ENCODE measurements at places on chromosomes 2 and 18. TPM values are rescaled to one million over a fixed set of nuclear protein-coding genes. Genes with fewer than 3 reads are reported as not detected.

ACTR3 gene
- total RNA-seq: 409 TPM

RESP18 gene
- total RNA-seq: not detected

PROKR1 gene
- total RNA-seq: not detected

ARL4C gene
- 42.6 TPM for total RNA-seq

CNNM3 gene
- 5.5 TPM for total RNA-seq

- peak; percentile 30 for DNase-seq
Measured at GRCh38 chr18:45255197-45255890, 359.9 kb upstream of the SLC14A2 start.

GRCh38 chr2:108630567-108631405 lies 88.5 kb upstream of the RANBP2 start:
- no peak for DNase-seq

DNA sequence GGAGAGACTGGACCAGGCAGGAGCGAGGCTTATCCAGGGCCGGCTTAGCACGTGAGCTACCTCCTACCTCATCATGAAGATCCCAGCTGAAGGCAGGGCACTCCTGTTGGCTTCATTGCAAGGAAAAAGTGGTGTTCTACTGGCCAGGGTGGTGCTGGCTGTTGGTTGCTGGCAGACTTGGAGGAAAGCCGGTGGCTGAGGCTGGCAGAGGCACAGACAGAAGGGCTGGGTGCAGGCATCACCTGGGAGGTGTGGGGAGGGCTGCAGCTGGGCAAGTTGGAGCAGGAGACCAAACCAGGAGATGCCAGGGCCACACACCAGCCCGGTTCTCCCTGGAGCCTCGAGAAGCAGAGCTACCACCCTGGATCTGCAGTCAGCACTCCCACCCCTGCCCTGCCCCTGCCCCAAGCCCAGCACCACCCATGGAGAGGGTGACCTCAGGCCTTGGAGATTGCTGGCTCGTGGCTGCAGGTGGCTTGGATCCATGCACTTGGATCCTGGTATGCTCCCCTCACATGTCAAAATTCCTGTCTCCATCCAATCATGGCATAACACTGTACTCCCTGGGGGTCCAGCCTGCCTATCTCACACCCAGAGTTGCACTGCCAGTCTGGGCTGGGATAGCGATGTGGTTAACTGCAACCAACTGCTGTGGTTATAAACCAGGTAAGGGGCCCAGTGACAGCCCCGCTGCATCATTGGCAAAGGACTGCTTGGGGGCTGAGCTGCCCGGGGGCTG lies 49.7 kb downstream of the GLI2 start:
- no peak for DNase-seq

DNA sequence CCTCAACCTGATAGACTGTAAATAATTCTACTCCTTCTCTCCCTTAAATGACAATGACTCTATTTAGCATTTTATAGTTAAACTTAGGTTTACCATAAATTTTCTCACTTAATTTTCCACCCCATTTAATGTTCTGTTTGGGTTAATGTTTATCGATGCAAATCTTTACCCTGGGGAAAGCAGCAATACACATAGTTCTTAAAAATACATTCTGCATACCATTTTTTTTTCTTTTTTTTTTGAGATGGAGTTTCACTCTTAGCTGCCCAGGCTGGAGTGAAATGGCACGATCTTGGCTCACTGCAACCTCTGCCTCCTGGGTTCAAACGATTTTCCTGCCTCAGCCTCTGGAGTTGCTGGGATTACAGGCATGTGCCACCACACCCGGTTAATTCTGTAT lies 14.0 kb downstream of the STAM2 start:
- DNase-seq: no peak

- no peak for DNase-seq
Measured at GRCh38 chr2:180128861-180129260, 121.8 kb upstream of the CWC22 start.

DNA sequence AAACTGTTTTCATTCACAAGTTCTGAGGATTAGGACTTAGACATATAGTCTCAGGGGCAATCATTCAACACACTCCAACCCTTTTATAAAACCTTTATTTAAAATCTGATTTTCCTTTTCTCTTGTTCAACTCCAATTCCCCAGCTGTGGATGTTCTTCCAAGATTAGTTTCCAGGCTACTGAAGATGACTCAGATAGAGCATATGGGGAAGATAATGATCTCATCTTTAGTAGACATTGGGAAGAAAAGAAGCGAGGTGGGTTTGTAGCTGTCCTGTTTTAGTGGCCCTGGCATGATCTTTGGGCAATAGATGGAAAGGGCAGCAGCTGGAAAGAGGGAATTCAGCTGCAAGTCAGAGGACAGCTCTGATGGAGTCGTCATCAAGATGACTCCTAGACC lies 247.7 kb upstream of the CCDC68 start:
- no peak for DNase-seq

DNA sequence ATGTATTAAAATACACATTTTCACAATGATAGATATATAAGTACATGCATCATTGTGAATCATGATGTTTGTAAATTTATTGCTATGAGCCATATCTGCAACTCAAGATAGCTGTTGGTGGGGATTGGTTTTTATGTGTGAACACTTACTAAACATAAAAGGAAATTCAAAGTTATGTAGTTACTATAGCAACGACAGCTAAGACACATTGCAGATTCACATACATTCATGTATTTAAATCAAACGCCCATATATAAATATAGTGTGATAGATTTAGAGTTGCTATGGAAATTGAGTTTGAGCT lies 65.6 kb downstream of the MAPRE2 start:
- no peak for DNase-seq

DNA sequence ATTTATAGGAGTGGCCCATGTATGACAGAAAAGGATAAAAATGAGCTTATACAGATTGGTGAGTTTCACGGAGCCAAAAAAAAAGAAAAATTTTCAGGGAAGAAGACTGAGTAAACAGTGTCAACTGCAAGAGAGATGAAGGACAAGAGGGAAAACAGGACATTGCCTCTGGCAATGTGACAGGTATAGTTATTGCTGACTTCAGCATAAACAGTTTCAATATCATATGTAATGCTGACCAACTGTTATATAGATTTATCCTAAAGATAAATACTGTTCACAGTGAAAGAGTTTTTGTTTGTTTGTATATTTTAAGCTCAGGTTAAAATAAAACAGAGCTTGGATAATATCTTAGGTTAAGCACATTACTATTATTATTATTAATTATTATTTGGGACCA lies 98.0 kb upstream of the FSIP2 start:
- no peak for DNase-seq

- DNase-seq: peak; percentile 27
Measured at GRCh38 chr2:38600242-38600891, 2.4 kb downstream of the HNRNPLL start.

DNA sequence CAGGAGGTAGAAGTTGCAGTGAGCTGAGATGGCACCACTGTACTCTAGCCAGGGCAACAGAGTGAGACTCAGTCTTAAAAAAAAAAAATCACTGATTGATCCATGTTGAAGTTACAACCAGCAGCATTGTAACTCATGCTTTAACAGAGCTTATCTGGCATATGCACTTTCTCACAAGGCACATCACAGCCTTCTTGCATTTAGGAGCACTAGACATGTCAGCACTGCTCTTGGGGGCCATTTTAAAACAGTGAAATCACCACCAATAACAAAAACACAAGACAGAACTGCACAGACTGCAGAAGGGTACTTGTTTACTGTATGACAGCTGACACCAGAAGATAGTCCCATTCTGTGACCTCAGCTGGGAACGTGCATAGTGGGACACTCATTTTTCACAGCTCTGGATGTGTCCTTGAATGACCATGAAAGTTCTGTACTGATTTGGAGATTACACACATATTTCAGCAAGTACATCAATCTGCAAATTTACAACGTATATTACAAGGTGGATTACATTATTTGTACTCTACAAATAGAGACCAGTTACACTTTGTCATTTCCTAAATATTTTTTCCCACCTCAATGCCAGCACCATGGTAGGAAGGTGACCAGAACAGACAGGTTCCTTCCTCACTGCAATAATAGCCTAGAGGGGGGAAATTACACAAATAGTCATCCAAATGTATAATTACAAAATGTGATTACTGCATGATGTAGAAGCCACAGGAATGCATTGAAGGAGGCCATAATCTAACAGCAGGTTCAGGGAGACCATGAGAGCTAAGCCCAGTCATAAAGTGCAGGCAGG lies 35.1 kb downstream of the CCBE1 start:
- peak; percentile 79 for DNase-seq

GRCh38 chr2:202911203-202911511 lies 316 bp downstream of the WDR12 start:
- no peak for DNase-seq

- no peak for DNase-seq
Measured at GRCh38 chr2:204696124-204696523, 150.8 kb downstream of the PARD3B start.

- no peak for DNase-seq
Measured at GRCh38 chr18:58511897-58512581, 116.9 kb downstream of the ALPK2 start.
